CD14-positive monocyte (primary cell): ENCODE measurements at places on chromosomes 13 and 19.
A peak's percentile ranks its signal among the peaks of the same experiment; 100 is the strongest.

- no peak for DNase-seq
These were observed 58.4 kb downstream of the ADGRE1 start for GRCh38 chr19:6945733-6946132.

GRCh38 chr13:75180805-75181455 lies 301.0 kb downstream of the TBC1D4 start:
- no peak for DNase-seq

- peak; percentile 29 for DNase-seq
These were observed 76.1 kb upstream of the POMP start for GRCh38 chr13:28582892-28583240.

GRCh38 chr13:27250833-27251165 lies 559 bp upstream of the RPL21 start:
- no peak for DNase-seq

GRCh38 chr13:110239280-110240125 lies 67.5 kb downstream of the COL4A1 start:
- DNase-seq = no peak

DNA sequence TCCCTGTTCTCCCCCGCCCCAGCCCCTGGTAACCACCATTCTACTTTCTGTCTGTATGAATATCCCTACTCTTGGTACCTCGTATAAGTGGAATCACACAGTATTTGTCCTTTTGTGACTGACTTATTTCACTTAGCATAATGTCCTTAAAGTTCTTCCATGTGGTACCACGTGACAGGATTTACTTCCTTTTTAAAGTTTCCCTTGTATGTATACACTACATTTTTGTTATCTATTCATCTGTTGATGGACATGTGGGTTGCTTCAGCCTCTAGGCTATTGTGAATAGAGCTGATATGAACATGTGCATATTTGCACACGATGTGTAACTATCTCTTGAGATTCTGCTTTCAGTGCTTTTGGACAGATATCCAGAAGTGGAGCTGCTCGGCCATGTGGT lies 59.6 kb upstream of the GJB6 start:
- DNase-seq = no peak

DNA sequence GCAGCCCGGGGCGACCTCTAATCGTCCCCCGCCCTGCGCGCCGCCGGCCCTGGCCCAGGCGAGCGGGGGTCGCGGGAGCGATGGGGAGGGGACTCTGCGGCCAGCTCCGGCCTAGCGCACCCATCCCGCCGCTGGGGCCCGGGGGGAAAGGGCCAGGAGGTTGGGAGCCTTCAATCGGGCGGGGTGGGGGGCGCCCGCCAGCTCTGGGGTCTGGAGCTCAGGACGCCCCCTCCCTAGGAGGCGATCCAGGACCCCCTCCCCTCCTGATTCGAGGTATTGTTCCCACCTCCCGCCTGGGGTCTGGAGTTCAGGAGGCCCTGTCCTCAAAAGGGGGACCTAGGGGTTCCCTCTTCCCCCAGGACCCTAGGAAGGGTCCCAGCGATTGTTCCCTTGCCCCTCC lies 430 bp downstream of the ZNF358 start:
- DNase-seq = no peak

- peak; percentile 63 for DNase-seq
These were observed 23.9 kb downstream of the PIBF1 start for GRCh38 chr13:72805676-72806346.

GRCh38 chr19:1699998-1700732 lies 47.8 kb upstream of the TCF3 start:
- DNase-seq = no peak

GRCh38 chr19:29477831-29478577 lies 47.8 kb upstream of the VSTM2B start:
- DNase-seq = no peak

GRCh38 chr13:30340331-30341250 lies 33.2 kb upstream of the KATNAL1 start:
- DNase-seq = peak; percentile 8

GRCh38 chr19:13104360-13104847 lies 1.7 kb upstream of the LYL1 start:
- peak; percentile 67 for DNase-seq

DNA sequence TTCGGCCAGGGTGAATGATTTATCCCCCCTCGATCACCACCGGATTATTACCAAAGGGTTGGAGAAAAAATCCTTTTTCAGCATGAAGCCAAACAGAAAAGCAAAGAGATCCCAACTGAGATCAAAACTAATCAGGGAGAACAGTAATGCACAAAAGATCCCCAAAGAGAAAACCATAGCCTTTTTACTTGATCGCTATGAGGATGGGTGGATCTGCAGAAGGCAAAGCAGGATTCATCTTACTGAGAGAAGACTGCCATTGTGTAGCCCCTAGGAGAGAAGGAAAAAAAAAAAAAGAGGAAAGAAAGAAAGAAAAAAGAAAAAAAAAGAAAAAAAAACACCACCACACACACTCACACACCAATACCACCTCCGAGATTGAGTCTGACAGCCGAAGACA lies at the start of gene FGF14:
Gene FGF14, minus strand, starts transcription at position 283 of the 400 bp plus-strand sequence.
- DNase-seq = no peak

- no peak for DNase-seq
These were observed at the start of gene TEKTIP1 for GRCh38 chr19:3538965-3539755. Gene TEKTIP1, plus strand, starts transcription at chr19:3539174. Its CDS starts 4 bp downstream, at chr19:3539178.

DNA sequence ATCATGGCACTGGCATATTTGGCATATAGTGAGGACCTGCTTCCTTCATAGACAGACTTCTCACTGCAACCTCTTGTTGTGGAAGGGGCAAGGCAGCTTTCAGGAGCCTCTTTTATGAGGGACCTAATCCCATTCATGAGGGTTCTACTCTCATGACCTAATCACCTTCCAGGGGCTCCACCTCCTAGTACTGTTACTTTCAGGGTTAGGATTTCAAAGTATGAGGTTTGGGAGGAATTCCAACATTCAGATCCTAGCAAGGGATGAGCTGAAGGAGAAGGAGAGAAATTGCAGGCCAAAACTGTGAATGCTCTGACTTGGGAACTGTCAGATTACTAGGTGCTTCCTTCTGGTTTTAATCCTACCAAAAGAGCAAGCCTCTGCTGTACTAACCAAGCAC lies 87.8 kb downstream of the LMO7 start:
- no peak for DNase-seq

DNA sequence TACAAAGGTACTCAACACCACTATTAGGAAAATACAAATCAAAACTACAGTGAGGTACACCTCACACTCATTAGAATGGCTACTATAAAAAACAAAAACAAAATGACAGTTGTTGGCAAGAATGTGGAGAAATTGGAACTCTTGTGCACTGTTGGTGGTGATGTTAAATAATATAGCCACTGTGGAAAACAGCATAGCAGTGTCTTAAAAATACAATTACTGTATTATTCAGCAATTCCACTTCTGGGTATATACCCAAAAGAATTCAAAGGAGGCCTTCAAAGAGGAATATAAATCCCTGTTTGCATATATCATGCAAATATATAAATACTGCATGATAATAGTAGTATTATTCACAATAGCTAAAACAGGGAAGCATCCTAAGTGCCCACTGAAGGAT lies 66.8 kb downstream of the CDK8 start:
- DNase-seq = no peak

- no peak for DNase-seq
These were observed 851 bp downstream of the ZNF320 start for GRCh38 chr19:52896431-52897137.

DNA sequence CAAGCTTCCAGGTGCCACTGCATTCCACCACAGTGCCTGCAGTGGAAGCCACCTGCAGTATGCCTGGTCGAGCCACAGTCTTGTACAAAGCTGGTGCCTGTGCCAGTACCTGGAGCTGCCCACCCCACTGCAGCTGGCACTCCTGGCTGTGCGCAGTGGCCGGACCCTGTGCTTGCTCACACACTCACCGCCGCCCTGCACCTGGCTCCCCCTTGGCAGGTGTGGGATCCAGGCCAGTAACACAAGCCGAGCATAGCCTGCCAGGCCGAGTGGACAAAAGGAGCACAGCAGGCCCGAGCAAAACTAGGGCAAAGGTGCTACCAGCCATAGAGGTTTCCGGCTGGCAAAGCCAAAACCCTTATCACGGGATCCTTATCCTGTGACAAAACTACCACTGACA lies 18.5 kb downstream of the UGGT2 start:
- DNase-seq = no peak

GRCh38 chr19:49473868-49474541 lies at the start of gene FLT3LG:
Gene FLT3LG, plus strand, starts transcription at chr19:49474215. Its CDS starts 425 bp downstream, at chr19:49474640.
- DNase-seq = peak; percentile 85

DNA sequence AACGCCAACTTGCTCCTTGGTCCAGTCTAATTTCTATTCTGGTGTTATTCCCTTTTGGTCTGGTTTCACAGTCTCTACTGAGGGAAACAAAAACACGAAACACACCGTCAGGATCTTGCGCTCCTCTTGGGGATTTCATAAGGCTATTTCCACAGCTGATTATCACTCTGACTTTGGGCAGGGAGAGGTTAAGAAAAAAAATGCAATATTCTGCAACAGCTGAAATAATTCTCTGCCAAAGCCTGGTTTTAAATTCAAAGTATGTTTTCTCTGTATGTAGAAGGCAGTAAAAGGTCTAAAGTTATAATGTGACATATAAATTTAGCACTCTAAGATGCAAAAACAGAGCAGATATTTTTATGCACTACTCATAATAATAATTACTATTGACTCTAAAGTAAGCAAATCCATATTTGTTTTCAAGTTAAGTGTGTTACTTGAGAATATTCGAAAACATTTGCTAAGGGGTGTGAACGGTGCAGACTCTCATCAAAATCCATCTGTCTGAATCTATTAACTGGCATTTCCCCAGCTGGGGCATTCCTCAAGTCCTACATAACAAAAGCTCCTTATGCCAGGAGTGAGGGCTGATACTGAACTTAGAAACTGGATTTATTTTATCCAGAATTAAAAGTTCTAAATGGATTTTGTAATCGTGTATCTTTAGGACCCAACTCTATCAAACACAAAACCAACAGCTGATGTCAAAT lies 38.4 kb upstream of the STARD13 start:
- no peak for DNase-seq

DNA sequence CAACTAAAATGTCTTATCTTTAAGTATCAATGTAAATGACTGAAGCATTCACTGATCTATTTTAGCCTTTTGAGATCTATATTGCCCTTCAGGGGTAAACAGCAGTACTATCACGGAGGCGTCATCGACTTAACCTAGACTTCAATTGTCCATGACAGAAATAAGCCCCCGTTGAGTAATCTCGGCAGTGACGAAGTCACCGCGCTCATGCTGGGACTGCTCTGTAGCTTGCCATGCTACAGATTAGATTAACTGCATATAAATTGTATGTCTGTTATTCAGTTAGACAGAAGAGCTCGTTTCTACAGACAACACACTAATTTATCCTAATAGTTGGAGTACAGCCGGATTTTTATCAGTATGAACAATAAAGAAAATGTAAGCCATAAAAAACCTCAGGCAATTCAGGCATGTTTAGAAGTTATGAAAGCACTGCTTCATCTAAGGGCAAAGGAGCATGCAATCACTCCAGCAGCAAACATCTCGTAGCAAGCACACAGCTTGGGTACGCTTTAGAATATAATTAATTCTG lies 56.6 kb downstream of the TUBGCP3 start:
- DNase-seq = no peak

GRCh38 chr19:41882568-41883462 lies at the start of gene ARHGEF1:
Gene ARHGEF1, plus strand, starts transcription at chr19:41883184. Its CDS starts 4,899 bp downstream, at chr19:41888083.
- no peak for DNase-seq

DNA sequence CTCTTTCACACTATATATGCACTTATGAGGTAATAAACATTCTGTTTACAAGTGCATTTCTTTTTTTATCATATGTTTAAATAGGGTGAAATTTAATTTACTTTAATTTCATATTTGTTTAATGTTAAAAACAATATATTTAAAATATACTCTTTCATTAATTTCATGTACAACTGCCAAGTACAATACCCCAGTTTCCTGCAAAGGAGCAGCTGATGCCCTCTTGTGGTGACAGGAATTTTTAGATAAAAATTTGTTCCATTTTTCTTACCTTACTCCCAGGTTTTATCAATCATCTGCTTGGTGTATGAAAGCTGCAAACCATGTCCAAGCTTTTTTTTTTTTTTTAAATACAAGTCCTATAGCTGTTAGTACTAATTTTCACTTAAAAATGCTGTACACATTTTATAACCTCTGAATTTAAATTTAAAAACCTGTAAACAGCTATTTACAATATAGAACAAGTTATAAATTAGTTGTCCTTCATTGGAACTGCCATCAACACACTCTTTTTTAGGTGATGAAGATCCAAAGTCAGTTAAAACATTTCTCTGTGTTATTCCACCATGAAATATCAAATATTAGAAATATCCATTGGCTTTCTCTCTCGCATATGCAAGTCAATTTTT lies 4.9 kb downstream of the PCDH20 start:
- no peak for DNase-seq

GRCh38 chr19:19460761-19461265 lies 54.5 kb downstream of the TSSK6 start:
- peak; percentile 78 for DNase-seq

DNA sequence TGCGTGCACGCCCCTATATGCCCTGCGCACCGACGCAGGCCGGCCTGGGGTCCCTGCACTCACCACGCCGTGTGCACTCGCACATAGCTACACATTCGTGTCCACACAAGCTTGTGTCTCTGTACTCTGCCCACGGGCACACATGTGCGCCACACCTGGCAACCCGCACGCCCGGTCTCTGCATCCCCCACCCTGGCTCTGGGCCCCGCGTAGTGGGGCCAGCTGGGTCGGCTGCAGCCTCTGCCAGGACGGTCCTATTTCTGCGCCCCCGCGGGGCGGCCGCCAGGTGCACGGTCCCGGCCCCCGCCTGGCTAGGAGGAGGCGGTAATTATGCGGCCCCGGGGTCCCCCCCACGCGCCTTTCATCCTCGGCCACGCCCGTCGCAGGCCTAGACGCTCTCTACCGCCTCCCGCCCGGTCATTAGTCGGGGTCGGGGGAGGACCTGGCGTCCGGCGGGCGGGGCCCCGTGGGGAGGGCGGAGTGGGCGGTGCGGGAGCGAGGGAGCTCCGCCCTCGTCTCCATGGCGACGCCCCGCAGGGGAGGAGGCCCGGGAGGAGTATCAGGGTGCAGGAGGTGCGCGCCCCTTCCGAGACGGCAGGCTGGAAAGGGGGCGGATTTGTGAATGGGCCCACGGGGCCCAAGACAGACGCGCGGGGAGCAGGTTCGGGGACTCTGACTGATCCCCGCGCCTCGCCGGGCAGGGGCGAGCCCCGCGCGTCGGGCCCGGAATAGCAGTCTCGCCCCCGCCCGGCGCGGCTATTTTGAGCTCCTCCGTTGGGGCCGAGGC lies 2.8 kb upstream of the CIRBP start:
- DNase-seq = peak; percentile 84

GRCh38 chr13:73177017-73177416 lies 118.2 kb downstream of the KLF5 start:
- DNase-seq = no peak

DNA sequence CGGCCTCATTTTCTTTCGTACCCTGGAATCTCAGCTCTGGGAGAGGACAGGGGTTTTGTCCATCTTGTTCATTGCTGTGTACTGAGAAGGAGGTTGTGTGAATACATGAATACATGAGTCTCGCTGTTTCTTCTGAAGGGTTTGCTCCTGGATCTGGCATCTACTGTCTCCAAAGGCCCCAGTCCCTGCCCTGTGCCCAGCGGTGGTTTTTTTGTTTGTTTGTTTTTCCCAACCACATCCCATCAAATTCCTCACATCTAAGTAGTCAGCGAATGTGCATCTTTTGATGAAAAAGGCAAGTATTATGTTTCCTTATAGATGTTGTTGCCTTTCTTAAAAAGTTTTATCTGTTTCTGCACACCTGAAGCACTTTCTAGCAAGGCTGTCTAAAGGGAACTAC lies 12.5 kb downstream of the DCAF15 start:
- no peak for DNase-seq

- DNase-seq = no peak
These were observed 2.3 kb downstream of the NOVA2 start for GRCh38 chr19:45971260-45971902.

- no peak for DNase-seq
These were observed 183.0 kb downstream of the DCT start for GRCh38 chr13:94296471-94296870.
